Stimulated activated CD4-positive, alpha-beta T cell treated with anti-CD3 and anti-CD28 coated beads, Interleukin-15, amount 100 ng/mL, for 24 hours (primary cell): ENCODE measurements at places on chromosomes 5 and 9.

- no peak for DNase-seq
Observed at GRCh38 chr9:87578625-87579024, 81.0 kb downstream of the DAPK1 start.

- no peak for DNase-seq
Observed at GRCh38 chr5:195401-196160, 4.3 kb downstream of the LRRC14B start.

GRCh38 chr9:104769655-104770054 is 5.7 kb downstream of the NIPSNAP3B start:
- DNase-seq: no peak

- no peak for DNase-seq
Observed at GRCh38 chr9:134486143-134486591, 155.4 kb upstream of the COL5A1 start.

DNA sequence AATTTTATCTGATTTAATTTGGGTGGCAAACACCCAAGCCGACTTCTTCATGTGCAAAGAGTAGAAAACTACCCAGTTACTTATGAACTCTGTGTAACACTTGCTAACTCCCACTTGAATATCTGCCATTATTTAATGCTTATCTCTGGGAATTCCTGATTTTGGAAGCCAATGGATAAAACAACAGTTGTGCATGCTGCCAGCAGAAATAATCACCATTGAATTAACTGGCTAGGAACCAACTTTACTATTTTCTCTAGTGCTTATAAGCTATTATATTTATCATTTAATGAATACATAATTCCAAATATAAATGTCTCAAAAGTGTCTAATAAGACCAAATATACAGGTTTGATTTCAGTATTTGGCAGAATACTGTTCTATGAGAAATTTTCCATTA is 85.7 kb downstream of the IZUMO3 start:
- DNase-seq: no peak

DNA sequence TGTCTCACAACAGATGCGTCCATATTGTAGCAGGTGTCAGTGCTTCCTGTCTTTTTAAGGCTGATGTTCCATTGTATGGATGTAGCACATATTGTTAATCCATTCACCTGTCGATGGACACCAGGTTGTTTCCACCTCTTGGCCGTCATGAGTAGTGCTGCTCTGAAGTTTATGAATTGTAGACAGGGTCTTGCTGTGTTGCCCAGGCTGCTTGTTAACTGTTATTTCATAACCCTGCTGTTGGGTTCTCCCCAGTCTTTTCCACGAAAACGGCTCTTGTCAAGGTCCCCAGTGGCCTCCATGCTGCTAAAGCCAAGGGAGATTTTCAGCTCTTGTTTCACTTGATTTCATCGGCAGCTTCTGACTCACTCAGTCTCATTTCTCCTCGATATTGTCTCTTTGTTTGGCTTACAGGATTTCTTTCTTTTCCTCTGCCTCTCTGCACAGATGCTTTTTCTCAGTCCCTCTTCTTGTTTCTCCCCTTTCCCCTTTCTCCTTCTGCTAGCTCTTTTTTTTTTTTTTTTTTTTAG is 12.1 kb upstream of the PSD2 start:
- DNase-seq: no peak

DNA sequence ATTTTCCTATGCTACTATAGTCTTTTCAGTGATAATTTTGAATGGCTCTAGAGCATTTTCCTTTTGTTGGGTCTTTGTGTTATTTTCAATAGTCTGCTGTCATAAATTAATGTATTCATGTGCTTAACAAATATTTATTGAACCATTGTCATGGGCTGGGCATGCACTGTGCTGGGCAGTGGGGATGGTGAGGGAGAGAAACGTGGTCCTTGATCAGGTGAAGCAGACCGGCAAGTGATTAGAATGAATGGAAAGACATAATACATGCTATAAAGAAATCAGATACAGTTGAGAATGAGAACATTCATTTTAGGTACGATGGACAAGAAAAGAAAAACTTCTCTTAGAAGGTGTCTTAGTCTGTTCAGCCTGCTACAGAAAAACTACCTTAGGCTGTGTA is 66.1 kb downstream of the KIF4B start:
- DNase-seq: no peak

- DNase-seq: no peak
Observed at GRCh38 chr9:80932181-80932580, 757.2 kb downstream of the TLE1 start.

DNA sequence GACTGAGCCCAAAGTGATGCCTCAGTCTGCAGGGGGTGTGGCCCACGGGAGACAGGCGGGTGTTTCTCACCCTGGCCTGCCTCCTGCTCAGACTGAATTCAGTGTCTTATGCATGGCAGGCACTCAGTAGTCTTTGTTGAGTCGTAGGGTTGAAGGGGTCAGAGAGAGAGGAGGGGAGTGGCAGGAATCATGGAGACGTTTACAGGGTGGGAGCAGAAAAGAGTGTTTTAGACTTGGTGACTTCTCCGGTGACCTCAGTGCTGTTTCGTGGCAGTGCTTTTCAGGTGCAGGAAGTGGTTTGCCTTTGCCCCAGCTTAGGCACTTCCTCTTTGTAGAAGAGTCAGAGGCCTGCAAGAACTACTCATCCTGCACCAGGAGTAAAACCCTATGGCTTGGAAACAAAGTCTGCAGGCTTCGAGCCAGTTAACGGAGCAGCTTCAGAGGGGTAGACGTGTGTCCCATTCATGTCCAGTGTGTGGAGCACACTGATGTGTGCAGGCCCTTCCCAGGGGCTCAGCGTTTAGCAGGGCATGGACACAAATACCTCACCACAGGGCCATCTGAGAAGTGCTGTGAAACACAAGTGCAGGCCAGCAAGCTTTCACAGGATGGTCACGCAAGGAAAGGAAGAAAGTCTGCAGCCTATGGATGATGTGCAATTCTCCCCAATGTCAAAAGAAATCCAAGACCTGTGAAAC is 24.5 kb upstream of the SEMA4D start:
- DNase-seq: peak; percentile 78

DNA sequence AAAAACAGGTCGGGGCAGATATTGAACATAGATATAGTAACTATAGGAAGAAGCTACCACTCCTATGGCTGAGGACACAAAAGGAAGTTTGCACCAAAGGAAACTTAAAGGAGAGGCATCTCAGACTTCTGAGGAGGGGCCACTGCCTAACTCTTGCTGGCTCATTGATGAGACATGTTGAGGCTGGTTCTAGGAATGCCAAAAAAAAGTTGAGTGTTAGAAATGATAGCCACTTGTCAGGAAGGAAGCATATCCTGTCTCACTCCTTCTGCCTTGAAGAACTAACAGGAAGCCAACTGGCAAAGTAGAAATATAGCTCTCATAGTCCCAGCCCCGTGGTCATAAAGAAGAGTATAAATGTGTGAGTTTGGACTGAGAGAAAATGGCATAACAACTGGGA is 23.3 kb upstream of the STOM start:
- DNase-seq: no peak

- DNase-seq: no peak
Observed at GRCh38 chr5:124783794-124784193, 37.4 kb upstream of the ZNF608 start.

GRCh38 chr9:16028548-16028947 is 475.7 kb downstream of the CCDC171 start:
- no peak for DNase-seq

GRCh38 chr9:130073373-130073772 is 19.7 kb downstream of the GPR107 start:
- no peak for DNase-seq

GRCh38 chr9:69198521-69199220 is 24.6 kb downstream of the TJP2 start:
- no peak for DNase-seq

GRCh38 chr9:27003426-27004077 is 1.9 kb downstream of the LRRC19 start:
- DNase-seq: no peak

DNA sequence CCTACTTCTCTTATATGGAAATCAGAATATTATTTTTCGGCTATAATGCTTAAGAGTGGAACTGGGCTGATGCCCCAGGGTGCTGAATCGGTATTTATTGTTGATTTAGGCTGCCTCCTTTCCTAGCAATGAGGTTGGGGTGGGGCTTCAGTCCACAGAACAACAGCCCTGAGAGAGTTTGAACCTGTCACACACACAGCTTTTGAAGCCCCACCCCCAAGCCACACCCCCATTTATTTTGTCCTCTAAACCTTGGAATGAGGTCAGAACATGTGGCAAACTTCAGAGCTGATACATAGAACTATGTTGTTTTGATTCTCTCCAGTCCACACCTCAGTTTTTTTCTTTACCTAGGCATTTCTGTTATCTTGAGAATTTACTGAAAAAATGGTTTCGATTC is 51.7 kb upstream of the CAMK4 start:
- DNase-seq: peak; percentile 9

GRCh38 chr9:137660144-137660543 is 41.3 kb downstream of the EHMT1 start:
- DNase-seq: no peak

DNA sequence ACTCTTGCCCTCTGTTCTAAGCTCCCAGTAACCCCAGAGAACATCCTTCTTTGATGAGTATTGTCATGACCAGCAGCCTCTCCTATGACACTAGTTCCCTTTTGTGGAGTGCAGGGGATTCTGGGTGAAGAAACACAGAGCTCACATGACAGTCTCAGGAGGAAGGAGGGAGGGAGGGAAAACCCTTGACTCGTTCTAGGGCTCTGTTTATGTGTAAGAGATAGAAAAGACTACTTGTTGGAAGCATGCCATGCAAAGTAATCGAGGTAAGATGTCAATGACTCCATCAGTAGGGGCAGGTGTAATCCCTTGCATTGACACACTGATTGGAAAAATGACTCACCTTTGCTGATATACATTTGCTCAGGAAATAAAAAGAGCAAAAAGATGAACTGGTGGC is 190.2 kb upstream of the ELL2 start:
- no peak for DNase-seq

DNA sequence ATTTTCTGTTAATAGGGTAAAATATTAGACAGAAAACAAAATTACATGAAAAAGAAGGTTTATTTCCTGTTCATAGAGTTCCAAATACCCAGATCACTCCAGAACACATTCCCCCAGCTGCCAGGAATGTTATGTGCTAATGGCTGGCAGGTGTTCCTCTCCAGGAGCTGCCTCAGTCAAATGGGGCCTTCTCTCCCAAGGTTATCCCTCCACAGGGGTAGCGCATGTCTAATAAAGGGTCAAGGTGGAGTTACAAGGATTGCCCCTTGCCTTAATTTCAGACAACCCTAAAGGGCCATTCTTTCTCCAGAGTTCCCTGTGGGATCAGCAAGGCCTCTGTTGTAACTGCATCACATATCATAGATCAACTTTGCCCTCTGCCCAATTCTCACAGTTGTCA is 148.6 kb upstream of the PLPPR1 start:
- DNase-seq: no peak

DNA sequence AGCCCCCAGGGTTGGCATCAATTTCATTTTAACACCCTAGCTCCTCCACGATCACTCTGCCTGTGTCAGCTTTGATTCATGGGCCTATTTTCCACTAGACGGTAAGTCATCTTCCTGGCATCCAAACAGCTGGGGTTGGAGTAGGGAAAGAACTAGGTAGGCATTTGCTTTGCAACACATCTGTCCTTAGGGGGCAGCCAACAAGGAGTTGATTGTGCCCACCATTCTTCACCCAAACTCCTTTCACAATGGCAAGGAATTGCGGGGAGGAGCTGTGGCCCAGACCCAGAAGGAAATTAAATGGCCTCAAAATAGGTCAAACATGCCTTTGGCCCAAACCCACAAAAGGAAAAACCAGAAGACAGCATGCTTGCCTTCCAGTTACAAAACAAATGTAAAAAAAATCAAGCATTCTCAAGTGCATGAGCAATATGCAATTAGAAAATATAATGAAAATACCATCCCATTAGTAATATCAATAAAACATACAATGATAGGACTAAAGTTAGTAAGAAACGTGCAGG is 71.8 kb downstream of the NRG2 start:
- DNase-seq: no peak

DNA sequence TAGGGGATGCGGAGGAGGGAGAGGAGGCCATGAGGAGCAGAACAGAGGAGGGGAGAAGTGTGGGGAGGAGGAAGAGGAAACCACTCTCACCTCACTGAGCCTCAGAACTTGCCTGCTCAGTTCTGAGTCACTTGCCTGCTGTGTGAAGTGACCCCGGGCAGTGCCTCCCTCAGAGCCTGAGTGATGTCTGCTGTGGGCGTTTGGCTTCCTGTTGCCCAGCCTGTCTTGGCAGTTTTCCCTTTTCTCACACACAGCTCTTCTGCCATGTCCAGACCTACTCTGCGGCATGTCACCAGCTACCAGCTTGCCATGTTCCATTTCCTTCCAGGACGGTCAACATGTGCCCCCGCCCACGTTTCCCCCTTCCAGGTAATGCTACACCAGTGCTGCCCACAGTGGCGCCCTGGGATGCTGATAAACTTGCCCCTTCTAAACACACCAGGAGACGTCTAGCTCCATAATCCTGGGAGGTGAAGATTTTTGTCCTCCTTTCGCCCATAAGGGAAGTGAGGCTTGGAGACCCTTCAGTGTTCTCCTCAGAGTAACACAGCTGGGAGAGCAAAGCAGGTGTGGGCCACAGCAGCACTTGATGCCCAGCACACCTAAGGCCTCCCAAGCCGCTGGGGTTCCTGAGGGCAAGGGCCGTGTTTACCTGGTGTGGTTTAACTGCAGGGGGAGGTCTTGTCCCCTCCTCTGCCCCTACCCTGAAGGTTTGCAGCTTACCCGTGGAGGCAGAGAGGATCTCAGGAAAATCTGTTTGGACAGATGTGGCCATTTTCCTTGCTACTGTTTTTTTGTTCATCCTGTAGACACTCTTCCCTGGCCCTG is 63.8 kb upstream of the RNF130 start:
- DNase-seq: peak; percentile 60

GRCh38 chr9:111094958-111095357 is 56.7 kb upstream of the LPAR1 start:
- no peak for DNase-seq

GRCh38 chr9:93116072-93116961 is 17.7 kb downstream of the NINJ1 start:
- DNase-seq: no peak

DNA sequence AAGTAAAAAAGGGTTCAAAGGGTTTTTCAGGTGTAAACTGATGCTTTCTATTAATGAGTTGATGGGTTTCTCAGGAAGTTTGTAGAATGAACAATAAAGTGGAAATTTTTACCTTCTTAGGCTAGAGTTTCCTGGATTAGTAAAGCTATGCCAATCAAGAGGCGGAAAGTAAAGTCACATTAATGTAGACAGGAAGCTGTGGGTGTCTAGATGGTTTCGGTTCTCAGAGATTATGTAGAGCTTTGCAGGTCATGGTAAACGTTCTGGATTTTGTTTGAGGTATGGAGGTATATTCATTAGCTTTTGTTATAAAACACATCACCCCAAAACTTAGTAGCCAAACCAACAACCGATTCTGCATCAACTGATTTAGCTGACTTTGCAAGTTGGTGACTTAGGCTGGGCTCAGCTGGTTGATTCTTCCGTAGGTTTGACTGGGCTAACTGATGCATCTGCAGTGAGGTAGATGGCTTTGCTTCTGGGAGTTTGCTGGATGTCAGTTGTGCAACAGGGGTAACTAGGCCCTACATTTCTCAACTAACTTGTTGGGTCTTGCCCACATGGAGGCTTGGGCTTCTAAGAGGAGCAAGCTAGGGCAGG is 273.8 kb downstream of the MSX2 start:
- no peak for DNase-seq

GRCh38 chr5:56837956-56838355 is 22.6 kb downstream of the MAP3K1 start:
- no peak for DNase-seq

- no peak for DNase-seq
Observed at GRCh38 chr5:16271851-16272250, 92.3 kb upstream of the MARCHF11 start.

- peak; percentile 19 for DNase-seq
Observed at GRCh38 chr5:13866792-13867191, 77.7 kb downstream of the DNAH5 start.

GRCh38 chr5:45417285-45417998 is 278.7 kb downstream of the HCN1 start:
- DNase-seq: no peak
